Activated CD4-positive, alpha-beta T cell treated with anti-CD3 and anti-CD28 coated beads, Interleukin-2, amount 50 U/mL, for 24 hours (primary cell): ENCODE measurements at places on chromosomes 1 and 21.

GRCh38 chr1:226661271-226661670 lies 77.8 kb downstream of the ITPKB start:
- no peak for DNase-seq

DNA sequence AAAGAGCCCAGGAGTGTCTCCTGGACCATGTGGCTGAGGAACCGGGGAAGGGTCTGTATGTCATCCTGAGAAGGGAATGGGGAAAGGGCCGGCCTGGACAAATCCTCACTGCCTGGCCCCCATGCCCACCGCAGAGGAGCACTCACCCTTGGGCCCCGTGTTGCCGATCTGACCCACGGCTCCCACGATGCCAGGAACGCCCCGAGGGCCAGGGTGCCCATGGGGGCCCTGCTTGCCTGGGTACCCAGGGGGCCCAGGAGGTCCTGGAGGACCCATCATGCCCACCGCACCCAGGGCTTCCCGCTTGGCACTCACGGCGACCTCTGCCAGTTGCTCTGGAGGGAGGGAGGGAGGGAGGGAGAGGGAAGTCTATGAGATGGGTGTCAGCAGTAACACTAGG lies 14.6 kb downstream of the COL9A2 start:
- no peak for DNase-seq

DNA sequence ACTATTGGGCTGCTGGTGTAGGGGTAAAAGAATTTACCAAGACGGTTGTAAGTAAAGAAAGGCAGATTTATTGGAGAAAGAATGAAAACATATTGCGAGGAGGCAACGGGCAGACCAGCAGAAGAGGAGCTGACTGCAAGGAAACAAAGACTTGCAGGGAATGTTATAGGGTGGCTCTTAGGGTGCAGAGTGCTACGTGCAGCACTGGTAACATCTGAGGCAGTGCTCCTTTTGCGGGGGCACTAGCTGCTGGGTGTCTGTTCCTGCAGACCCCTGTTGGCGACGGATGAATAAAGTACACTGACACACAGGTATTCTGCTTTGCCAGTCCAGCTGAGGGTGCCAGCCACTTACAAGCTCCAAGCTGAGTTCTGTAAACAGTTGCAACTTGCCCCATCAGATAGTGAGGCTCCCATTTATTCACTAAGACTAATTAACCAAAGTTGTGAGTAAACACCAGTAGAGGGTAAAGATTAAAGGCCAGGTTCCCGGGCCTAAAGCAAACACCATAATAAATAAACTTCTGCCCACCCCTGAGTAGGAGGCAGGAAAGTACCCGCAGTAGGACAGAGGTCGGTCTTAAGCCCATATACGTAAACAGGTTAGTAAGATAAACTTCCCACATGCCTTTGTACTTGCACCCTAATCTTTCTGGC lies 140.2 kb upstream of the KCNK1 start:
- DNase-seq: no peak

DNA sequence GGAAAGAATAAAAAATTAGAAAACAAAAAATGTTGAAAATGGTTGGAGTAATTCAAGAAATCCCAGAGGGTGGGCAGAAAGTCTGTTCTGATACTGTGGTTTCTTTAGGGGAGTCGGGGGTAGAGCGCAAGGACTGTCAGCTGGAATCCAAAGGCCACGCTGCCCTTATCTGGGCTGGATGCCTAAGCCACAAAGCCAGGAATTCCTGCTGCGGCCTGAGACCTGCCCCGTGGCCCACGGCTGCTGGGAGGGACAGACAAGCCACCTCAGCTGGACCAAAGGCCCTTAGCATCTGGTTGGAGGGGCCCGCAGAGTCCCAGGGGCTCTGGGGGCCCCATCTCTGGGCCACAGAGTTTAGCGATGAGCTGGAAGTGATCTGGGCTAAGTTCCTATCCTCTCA lies 60.2 kb downstream of the DMRTB1 start:
- DNase-seq: no peak

- DNase-seq: no peak
Observed at GRCh38 chr1:26099780-26100179, 11.8 kb upstream of the PDIK1L start.

- DNase-seq: no peak
Observed at GRCh38 chr1:72757843-72758242, 475.5 kb upstream of the NEGR1 start.

DNA sequence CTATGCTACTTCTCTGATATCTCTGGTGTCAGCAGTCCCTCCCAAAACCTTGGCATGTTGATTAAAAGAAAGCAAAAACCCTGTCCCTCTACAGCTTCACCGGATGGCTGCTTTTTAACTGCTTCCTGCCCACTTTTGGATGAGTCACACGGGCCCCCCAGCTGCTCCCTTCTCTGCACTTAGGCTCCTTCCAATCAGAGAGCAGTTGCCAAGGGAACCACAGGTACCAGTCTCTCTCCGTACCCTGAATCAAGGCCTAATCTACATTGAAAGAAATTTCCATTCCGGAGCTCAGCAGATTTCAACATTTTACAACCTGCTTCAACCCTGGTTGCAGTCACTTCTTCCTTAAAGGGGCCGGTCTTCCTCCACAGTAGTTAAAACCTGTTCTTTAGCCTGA lies 70.6 kb upstream of the GJB5 start:
- DNase-seq: no peak

GRCh38 chr21:33587792-33588484 lies 546 bp downstream of the DONSON start:
- peak; percentile 20 for DNase-seq

- no peak for DNase-seq
Observed at GRCh38 chr1:47931395-47931794, 65.8 kb downstream of the TRABD2B start.

GRCh38 chr21:39788383-39788782 lies 43.4 kb downstream of the IGSF5 start:
- DNase-seq: no peak

DNA sequence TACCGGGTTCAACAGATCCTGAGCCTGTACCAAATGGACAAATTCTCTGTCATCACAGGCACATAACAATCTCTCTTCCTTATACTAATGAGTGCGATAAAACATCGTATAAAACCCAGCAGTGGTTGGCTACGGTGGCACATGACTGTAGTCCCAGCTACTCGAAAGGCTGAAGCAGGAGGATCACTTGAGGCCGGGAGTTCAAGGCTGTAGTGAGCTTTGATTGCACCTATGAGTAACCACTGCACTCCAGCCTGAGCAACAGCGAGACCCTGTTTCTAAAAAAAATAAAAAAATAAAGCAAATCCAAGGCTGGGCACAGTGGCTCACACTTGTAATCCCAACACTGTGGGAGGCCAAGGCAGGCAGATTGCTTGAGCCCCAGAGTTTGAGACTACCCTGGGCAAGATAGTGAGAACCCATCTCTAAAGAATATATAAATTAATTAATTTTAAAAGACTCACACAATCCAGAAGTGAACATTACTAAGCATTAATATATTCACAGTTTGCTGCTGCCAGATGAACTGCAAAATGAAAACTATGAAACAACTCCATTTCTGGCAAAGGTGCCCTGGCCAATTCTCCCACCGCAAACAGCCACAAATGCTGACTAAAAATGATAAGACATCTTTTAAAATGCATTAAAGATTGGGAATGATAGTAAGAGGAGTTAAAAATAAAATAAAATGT lies 13.1 kb downstream of the ZBTB17 start:
- DNase-seq: no peak

DNA sequence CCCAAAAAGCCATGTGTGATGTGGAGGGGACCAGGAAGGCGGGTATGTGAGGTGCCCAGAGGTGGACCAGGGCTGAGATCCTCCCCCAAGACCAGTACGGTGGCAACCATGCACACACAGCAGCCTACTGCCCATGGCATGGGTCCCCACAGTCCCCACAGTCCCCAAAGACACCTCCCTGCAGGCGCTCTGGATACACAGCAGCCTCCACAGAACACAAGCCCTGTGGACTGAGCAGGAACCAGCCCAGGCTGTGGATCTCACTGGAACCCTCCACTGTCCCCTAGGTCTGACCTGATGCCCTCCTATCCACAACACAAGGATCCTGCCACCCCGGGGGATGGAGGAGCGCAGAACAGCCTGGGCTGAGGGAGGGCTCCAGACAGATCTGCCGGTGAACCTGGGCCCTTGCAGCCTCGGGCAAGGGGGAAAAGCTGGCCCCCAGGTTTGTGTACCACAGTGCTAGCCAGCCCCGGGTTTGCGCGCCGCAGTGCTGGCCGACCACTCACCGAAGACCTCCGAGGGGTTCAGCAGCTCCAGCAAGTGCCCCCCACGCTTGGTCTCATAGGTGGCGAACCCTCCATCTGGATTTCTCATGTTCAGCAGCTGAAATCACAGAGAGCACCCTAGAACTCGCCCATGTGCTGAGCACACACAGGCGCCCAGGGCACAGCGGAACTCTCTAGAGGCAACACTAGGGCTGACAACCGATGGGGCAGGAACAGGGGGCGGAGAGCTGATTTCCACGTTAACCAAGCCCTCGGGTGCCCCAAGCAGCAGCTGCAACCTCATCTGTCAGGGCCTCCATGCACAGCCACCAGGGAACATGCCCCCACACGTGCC lies 22.1 kb upstream of the SPATC1L start:
- no peak for DNase-seq
